ENCODE measurements at places on chromosomes 2 and 18.

DNA sequence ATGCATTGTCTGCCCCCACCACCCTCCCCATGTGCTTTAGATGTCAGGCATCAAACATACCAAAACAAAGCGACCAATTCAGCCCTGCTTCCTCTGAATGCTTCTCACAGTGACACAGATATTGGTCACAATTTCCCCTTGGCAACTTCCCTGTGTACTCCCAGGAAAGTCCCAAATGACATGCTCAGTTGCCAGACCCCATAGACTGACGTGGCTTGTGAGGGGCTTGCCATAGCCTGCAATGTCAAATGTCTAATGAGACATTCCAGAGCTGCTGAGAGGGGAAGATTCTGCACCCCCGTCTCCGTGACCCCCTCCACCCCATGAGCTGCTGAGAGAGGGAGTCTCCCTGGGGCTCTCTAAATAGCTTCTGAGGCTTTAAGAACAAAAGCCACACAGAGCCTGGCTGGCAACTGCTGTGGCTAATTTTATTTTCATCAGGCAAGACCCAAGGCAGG, 47.3 kb downstream of the RFTN2 start:
- no peak for DNase-seq

- DNase-seq, result no peak
Measured at GRCh38 chr18:5444847-5445246, 99.0 kb downstream of the EPB41L3 start.

DNA sequence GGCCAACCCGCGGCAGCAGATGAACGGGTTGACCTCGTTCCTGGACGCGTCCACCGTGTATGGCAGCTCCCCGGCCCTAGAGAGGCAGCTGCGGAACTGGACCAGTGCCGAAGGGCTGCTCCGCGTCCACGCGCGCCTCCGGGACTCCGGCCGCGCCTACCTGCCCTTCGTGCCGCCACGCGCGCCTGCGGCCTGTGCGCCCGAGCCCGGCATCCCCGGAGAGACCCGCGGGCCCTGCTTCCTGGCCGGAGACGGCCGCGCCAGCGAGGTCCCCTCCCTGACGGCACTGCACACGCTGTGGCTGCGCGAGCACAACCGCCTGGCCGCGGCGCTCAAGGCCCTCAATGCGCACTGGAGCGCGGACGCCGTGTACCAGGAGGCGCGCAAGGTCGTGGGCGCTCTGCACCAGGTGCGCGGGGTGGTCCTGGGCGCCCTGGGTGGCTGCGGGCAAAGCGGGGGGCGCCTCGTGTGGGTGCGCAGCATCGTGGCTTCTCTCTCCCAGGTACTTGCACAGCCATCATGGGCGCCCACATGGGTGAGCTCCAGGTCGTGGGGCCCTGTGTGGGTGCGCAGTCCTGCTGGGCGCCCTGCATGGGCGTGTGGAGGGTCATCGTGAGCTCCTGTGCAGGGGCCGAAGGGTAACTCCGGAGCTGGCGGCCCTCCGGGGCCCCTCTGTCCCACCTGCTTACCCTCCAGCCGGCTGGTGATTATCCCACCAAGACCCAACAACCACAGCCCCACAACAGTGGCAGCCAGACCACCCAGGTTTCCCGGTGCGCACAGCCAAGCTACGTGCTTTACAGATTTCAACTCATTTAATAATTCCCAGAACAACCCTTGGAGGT, 64.2 kb downstream of the TPO start:
- no peak for DNase-seq

GRCh38 chr2:143128681-143129580, at the start of gene ARHGAP15:
TSS of gene ARHGAP15 (plus strand) at chr2:143129419.
- peak; percentile 78 for DNase-seq

- no peak for DNase-seq
Measured at GRCh38 chr2:23131066-23131575, 253.9 kb upstream of the KLHL29 start.

DNA sequence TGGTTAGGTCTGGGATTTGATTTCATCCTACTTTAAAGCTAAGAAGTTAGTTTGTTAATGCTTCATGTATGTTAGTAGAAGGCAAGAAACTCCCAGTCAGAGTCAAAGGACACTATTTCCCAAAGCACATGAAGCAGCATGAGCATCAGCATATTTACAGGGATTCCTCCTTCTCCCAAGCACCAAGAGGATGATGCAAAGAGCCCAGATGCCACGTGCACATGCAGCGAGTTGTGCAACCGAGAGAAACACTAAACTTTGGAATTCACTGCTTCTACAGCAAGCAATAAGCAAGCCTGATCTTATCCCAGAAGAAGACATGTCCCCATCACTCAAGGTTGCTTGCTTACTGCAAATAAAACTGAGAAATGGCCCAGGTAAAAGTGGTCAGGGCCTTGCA, 32.5 kb downstream of the CPO start:
- DNase-seq, result no peak

DNA sequence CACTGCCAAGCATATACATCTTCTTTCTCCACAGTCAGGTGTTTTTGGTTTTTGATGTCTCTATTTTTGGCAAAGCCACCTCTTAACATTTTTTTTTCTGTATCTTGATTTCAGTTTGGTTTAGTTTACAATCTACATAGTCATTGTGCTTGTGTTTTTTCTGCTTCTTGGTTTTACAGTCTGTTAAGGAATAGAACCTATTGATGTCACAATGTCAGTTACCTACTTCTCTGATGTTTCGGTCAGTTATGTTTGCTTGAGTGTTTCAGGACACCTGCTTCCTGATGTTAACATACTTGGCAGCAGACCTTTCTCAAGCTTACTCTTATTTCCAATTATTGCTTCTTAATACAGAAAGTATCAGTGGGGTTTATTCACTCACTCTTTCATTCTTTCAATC, 253.3 kb downstream of the SPAG16 start:
- DNase-seq, result no peak
